ENCODE measurements at places on chromosomes 3 and 15.

DNA sequence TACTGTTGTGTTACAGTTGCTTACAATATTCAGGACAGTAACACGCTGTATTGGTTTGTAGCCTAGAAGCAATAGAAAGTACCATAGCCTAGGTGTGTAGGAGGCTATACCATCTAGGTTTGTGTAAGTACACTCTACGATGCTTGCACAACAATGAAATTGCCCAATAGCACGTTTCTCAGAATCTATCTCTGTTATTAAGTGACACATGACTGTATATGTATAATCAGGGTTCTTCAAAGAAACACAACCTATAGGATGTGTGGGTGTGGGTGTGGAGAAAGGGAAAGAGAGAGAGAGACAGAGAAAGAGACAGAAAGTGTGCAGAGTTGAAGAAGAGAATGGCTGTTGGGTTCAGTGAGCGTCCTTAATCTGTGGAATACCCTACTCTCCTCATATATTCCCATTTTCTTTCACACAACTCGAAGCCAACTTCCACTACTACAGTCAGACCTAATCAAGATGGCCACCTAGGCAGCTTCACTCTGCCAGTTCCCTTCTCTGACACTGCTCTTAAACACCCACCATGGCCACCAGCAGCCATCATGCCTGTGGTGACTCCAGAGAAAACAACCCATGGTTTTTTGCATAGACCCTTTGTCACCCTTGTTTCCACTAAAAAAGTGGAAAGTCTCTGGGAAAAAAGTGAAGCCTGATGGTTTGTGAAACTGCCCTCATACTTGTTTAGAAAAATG lies 5.8 kb upstream of the PPP4R2 start:
- DNase-seq, result no peak

DNA sequence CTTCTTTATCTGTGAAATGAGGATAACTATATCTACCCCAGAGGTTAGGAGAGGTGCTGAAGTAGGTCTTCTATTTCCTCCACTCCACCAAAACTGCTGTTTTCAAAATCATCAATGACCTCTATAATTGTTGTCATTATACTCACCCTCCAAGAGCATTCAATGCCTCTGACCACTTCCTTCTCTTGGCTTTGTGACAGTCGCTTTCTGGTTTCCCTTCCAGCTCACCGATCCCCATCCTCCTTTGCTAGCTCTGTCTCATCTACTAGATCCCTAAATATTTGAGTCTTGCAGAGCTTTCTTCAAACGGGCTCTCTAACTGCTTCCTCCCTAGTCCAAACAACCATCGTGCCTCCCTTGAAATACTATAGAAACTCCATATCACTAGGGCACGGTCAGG lies 153.5 kb downstream of the RPLP1 start:
- no peak for DNase-seq

DNA sequence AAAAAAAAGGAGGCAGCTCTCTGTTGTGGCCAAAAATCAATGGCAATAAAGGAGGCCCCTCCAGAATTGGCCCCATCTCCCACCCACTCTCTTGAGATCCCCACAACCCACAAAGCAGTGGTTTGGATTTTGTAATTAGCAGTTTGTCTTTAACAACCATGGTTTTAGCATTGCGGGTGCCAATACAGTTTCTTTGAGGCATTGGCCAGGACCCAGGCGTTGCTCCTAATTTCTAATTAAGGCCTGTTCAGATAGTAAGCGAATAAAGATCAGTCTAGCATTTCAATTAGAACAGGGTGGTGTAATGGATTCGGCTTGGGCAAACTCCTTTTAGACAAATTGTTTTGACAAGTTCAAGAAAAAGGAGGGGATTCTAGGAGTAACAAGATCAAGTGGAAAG lies 23.6 kb upstream of the UACA start:
- DNase-seq, result no peak

DNA sequence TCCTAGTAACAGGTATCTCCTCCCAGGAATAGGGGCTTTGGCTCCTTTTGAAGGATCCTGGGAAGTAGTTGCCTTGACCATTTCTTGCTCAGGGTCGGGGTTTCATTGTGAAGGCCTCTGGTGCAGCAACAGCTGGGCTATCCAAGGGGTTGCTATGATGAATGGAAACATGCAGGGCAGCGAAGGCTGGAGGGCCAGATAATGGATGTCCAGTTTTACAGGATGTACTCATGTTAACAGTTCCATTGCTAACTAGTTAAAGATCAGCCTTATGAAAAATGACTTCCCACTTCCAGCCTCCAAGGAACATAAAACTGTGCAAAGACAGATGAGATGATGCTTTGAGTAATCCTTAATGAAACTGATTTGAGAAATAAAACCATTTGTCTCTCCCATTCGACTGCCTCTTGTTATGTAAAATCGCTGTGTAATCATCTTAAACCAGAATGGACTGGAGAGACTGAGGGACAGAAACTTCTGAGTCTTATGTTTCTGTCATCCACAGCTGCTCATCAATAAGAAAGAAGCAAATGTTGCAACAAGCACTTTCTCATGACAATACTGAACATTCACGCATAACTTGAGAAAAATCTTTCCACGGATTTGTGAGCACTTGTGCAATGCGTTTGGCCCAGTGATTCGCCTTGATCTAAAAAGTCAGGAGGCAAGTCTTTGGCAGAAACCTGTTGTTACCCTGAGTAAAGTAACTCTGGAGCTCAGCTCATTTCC lies 473.5 kb upstream of the RGMA start:
- DNase-seq, result no peak

GRCh38 chr3:44510000-44510368 lies 32.5 kb upstream of the ZNF445 start:
- no peak for DNase-seq

DNA sequence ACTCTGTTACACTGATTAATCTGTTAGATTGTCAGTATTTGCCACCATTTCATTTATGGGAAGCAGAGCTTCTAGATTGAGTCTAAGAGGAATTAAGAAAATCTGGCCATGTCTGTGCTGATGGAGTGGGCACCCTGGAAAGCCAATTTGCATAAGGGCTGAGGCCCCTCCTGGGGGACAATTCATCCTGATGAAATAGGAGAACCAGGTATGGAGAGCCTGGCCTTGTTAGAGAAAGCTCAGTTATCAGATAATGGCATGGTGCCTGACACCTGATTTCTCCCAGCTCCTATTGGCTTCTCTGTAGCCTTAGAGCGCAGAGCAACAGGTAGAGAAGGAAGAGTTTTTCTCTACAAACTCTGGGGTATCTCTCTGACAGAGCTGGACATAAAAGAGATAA lies 114.2 kb downstream of the EBLN2 start:
- no peak for DNase-seq

- no peak for DNase-seq
Observed at GRCh38 chr3:141887051-141887450, 10.6 kb downstream of the ATP1B3 start.

- no peak for DNase-seq
Observed at GRCh38 chr15:98138910-98139309, 178.4 kb downstream of the ARRDC4 start.

- no peak for DNase-seq
Observed at GRCh38 chr3:141707741-141708203, 30.3 kb upstream of the RNF7 start.

GRCh38 chr15:83626171-83626802 lies 27.6 kb upstream of the ADAMTSL3 start:
- DNase-seq, result no peak

DNA sequence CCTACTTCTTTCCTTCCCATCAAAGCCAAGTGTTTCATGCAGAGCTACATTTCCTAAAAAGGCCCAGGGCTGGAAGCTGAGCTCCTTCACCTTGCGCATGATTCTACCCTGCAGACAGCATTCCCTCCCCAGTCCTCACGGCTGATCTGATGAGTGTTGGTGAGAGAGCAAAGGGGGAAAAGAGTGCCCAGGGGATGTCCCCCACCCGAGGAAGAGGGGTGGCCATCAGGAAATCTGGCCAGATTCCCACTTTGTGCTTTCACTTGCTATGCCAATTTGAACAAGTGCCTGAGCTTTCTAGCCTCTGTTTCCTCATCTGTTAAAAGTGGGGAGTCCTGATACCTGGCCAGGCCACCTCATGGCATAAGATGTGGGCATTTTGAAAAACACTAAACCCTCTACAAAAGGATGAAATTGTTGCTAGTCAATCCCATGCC lies 231.0 kb upstream of the TLE3 start:
- DNase-seq, result no peak

- DNase-seq, result no peak
Observed at GRCh38 chr15:73493922-73494321, 51.0 kb downstream of the REC114 start.

- no peak for DNase-seq
Observed at GRCh38 chr3:56025326-56025725, 442.9 kb downstream of the ERC2 start.

DNA sequence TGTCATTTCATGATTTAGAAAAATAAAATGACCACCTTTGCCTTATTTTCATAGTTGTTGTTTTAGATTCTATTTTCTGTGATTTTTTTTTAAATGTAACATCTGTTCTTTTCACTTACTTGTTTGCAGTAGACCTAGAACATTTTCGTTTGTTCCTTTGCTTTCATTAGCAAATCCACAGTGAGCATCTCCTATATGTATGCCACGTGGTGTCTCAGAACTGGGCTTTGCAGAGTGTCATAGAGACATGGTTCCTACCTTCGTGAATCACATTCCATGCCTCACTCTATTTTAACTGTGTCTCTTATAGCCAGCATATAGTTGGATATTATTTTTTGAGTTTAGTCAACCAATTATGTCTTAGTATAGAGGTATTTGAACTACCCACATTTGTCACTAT lies 118.2 kb downstream of the KLF13 start:
- no peak for DNase-seq

DNA sequence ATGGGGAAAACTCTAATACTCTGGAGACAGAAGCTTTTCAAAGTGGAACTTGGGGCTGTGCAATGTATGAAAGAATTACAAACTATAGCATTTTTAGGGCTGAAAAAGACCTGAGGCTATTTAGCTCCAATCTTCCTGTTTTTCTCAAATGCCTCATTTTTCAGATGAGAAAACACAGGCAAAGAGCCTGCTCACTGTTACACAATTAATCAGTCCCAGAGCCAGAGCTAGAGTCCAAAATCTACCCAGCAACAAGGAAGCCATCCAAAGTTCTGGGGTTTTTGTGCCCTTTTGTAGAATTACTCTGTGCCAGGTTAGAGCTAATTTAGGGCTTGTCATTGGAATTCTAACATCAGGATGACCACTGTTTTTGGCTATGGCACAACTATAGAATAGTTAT lies 45.5 kb downstream of the GPR149 start:
- no peak for DNase-seq

DNA sequence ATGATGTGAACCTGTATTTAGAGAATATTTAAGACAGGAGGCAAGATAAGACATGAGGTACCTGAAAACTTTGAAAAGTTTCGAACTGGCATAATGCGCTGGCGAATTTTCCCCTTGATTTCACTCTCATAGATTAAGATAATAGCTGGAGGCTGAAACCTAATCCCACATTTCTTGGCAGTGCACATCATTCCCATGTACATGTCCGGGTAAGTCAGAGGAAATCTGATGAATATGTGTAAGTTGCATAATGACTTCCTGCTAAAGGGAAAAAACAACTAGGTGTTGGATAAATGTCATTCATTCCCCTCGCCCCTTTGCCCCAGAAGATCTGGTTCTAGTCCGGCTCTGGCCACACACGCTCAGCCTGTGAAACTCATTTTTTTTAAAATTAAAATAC lies 3.6 kb downstream of the CEP19 start:
- no peak for DNase-seq

DNA sequence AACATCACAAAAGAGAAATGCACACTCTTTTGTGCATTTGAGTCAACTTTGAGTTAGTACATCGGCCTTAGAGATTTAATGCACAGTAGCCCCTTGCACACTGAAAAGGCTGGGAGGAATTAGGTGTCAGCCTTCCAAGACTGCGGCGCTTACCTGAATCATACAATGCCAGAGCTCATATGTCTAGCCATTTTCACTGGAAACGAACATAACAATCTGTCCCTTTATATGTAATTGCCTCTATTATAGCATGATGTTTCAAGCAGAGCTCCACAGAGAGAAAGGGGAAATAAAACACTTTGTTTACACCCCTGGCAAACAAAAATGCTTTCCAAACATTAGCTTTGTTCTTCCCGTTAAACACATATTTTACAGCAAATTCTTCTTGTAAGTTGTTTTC lies 315.7 kb upstream of the SLCO3A1 start:
- no peak for DNase-seq

DNA sequence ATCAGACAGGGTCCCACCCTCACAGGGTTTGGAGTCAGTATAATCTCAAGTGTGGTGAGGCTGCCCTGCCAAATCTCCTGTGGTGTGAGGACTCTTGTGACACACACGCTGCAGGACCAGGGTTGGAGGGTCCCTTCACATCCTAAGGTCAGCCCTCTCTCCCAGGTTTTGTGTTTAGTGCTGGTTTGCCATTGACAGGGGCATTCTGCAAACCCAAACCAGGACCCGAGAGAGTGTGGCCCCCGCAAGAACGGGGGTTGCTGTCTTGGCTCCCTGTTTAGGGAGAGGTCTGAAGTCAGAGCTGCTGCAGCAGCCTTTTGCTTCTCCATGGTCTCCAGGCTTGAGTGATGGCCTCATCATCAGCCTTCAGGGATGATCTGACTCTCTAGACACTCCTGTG lies 14.7 kb downstream of the FAM107A start:
- DNase-seq, result no peak

DNA sequence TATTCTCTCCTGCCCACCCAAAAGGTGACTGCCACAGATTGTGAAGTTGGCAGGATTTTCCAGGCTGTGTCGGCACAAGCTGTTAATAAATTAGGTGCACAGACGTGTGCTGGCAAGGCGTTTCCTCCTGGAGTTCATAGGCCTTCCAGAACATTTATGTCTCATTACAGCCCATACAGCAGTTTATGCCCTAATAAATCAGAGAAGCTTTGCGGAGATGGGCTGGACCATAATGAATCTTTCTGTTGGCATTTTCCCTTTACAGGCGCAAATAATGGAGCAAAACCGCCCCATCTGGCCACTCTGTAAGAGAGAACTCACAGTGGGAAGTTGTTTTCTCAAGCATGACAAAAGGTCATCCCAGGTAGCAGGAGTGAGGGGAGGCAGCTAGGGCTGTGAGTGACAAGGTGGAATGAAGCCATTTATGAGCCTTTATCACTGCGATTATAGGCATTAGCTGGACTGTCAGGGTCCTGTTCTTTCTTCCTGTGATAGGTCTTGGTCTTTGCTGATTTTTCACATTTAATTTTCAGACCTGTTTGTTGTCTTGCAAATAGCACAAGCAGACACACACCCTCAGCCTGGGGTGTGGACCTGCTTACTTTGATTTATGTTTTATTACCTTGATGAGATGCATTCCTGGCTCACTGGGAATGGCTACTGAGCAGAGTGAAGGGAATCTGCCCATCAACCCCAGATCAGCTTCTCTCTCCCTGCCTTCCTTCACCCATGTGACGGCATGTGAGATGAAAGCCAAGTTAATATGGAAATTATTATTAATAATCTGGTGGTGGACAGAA lies 257.5 kb downstream of the LRTM1 start:
- no peak for DNase-seq

DNA sequence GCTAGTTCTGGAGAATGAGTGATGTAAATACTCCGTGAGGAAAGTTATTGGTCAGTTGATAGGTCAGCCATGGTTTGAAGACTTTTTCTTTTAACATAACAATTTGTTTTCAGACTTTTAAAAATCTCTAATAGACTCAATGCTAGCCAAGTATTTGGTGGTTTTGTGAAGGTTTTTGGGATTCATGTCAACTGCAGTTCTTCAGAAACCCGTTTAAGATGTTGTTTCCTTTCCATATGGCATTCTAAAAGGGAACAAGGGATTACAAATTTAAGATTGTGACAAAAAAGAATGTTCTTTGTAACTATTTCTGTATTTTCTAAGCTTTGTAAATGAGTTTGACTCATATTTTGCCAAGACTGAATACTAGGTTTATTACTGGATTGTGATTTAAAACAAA lies 281.7 kb upstream of the COL8A1 start:
- DNase-seq, result no peak
